ENCODE measurements at places on chromosomes 2 and 18. TPM values are rescaled to one million over a fixed set of nuclear protein-coding genes. Genes with fewer than 3 reads are reported as not detected.
A peak's percentile ranks its signal among the peaks of the same experiment; 100 is the strongest.

The OSR1 gene
- not detected for total RNA-seq

DNA sequence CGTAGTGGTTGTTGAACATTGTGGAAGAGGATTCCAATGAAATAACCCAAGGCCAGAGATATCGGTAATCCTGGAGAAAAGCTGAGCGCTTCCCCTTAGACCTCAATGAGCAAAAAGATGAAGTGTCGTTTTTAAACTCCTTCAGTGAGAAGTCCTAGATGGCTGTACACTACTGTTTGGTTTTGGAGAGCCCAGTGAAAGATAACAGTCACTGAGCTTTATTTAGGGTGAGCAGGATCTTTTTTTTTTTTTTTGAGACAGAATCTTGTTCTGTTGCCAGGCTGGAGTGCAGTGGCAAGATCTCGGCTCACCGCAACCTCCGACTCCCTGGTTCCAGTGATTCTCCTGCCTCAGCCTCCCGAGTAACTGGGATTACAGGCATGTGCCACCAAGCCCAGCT, 24.2 kb downstream of the LRRC30 start:
- DNase-seq: no peak
- H3K27ac ChIP-seq: no peak overlapping the region
- no peak overlapping the region for H3K4me3 ChIP-seq
- no peaks in the 10 kb centered on the region for H3K4me1 ChIP-seq
- no peaks in the 10 kb centered on the region for H3K36me3 ChIP-seq

GRCh38 chr18:38790303-38790702, 1224.7 kb upstream of the CELF4 start:
- H3K27me3 ChIP-seq: no peaks in the 10 kb centered on the region
- no peak overlapping the region for H3K4me3 ChIP-seq
- H3K4me1 ChIP-seq: no peaks in the 10 kb centered on the region
- no peaks in the 10 kb centered on the region for H3K36me3 ChIP-seq
- DNase-seq: no peak

The NT5DC4 gene
- total RNA-seq: not detected

The WDR7 gene
- 25.4 TPM for total RNA-seq

DNA sequence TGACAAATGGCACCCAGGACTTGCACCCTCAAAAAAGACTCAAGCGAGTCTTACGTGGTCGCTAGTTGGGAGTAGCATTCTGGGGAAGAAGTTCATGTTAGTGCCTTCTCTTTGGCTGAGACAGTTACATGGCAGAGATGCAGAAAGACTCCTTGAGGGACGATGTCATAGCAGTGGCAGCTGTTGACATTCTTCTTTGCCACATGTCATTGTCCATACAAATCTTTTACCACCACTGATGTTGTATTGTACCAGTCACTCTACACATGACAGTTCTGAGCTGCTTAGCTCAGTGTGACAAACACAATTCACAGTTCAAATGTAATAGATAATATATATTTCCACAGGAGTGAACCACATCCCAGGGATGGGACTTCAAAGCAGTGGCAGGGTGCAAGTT, 197.1 kb downstream of the TCF4 start:
- no peak overlapping the region for H3K4me3 ChIP-seq
- H3K27me3 ChIP-seq: no peaks in the 10 kb centered on the region
- H3K36me3 ChIP-seq: no peaks in the 10 kb centered on the region
- DNase-seq: no peak

DNA sequence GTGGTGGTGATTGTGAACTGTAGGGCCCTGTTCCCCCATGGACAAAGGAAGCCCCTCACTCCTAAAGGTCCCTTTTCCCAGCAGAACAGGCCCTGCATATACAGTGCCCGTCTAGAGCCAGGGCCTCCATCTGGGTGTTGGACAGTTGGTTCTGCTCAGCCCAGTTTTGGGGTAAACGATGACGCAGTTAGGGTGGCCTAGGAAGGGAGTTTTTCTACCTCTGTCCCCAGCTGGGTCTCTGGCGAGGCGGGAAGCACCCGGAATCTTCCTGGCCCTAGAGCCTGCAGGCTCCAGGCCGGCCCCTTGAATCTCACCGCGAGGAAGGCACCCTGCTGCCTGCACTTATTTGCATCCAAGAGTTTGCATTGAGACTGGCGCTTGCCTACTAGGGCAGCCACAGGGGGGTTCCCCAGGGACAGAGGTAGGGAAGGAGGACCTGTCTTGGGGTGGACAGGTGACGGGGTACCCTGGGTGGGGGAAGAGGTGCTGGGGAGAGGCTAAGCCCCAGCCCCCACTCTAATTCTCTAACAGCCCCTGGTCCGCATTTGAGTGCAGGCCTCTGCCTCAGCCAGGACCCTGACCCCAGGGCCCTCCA, 529 bp upstream of the MTA3 start:
- peaks cover under 1% of the 10 kb centered on the region for H3K27me3 ChIP-seq
- peak overlapping the region; percentile 69 for H3K4me3 ChIP-seq
- DNase-seq: no peak
- peaks cover 16% of the 10 kb centered on the region for H3K36me3 ChIP-seq
- peaks cover 22% of the 10 kb centered on the region for H3K4me1 ChIP-seq
- H3K27ac ChIP-seq: peak overlapping the region; percentile 68

The PROKR1 gene
- not detected for total RNA-seq

DNA sequence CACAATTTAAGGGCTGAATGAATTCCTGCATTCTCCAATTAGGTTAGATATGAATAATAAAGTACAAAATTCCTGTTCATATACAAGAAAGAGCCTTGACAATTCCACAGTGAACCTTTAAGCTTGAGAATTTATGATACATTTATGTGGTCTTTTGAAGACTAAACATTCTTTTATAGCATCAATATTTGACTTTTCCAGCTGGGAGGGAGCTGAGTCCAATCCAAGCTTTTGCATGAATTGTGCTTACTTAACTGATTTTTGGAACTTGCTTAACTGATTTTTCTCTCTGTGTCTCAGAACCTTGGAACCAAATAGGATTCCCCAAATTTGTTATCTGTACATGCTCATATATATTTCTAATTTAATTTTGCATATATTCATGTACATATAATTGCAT, 388.0 kb downstream of the TRIB2 start:
- H3K4me1 ChIP-seq: no peaks in the 10 kb centered on the region
- DNase-seq: no peak
- H3K4me3 ChIP-seq: no peak overlapping the region
- no peaks in the 10 kb centered on the region for H3K36me3 ChIP-seq
- no peaks in the 10 kb centered on the region for H3K27me3 ChIP-seq
- no peak overlapping the region for H3K27ac ChIP-seq

- H3K27me3 ChIP-seq: peaks cover 31% of the 10 kb centered on the region
- no peak overlapping the region for H3K4me3 ChIP-seq
- peaks cover 47% of the 10 kb centered on the region for H3K4me1 ChIP-seq
- H3K36me3 ChIP-seq: peaks cover 23% of the 10 kb centered on the region
Measured at GRCh38 chr2:46306330-46306751, 9.1 kb downstream of the EPAS1 start.

GRCh38 chr2:1931003-1931914, 186.9 kb upstream of the PXDN start:
- H3K27ac ChIP-seq: no peak overlapping the region
- no peak overlapping the region for H3K4me3 ChIP-seq
- H3K4me1 ChIP-seq: no peaks in the 10 kb centered on the region
- DNase-seq: no peak
- no peaks in the 10 kb centered on the region for H3K36me3 ChIP-seq

The HAAO gene
- total RNA-seq: 5.8 TPM

The TNFAIP6 gene
- total RNA-seq: not detected

- H3K4me3 ChIP-seq: no peak overlapping the region
- DNase-seq: no peak
- peaks cover 2% of the 10 kb centered on the region for H3K27me3 ChIP-seq
Measured at GRCh38 chr2:177733-178132, 86.1 kb downstream of the SH3YL1 start.

DNA sequence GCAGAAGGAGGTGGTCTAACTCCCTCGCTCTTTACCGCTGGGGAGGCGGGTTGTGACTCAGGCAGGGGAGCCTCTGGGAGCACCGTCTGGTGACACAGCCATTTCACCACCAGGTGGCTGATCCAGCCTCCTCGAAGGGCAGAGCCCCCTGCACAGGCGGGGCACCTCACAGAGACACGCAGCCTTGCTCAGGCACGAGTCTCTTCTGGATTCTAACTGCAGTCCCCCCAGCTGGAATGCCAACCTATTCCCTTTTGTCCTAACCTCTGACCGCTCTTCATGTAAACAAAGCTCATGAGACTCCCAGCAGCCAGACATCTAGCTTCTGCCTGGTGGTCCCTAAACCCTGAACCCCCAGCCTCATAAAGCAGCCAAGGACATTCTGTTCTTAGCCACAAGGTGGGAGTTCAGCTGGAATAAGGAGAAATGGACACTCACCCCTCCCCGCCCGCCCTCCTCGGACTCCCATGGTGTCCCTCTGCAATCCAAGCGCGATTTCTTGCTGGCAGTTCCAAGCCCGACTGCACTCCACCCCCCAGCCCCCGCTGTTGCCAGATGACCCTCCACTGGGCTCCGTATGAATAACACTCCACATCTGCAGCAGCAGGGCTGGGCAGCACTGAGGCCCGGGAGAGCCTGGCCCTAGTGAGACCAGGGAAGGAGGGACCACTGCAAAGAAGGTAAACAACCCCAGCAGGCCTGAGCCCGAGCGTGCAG, 84.3 kb downstream of the TNS1 start:
- DNase-seq: no peak
- H3K4me3 ChIP-seq: no peak overlapping the region
- H3K36me3 ChIP-seq: no peaks in the 10 kb centered on the region
- no peak overlapping the region for H3K27ac ChIP-seq
- H3K4me1 ChIP-seq: no peaks in the 10 kb centered on the region
- no peaks in the 10 kb centered on the region for H3K27me3 ChIP-seq

- H3K4me1 ChIP-seq: peaks cover 28% of the 10 kb centered on the region
- no peaks in the 10 kb centered on the region for H3K36me3 ChIP-seq
Measured at GRCh38 chr2:102082571-102083392, 59.8 kb upstream of the IL1R1 start.
